ENCODE measurements at places on chromosomes 4 and X.
A peak's percentile ranks its signal among the peaks of the same experiment; 100 is the strongest.

DNA sequence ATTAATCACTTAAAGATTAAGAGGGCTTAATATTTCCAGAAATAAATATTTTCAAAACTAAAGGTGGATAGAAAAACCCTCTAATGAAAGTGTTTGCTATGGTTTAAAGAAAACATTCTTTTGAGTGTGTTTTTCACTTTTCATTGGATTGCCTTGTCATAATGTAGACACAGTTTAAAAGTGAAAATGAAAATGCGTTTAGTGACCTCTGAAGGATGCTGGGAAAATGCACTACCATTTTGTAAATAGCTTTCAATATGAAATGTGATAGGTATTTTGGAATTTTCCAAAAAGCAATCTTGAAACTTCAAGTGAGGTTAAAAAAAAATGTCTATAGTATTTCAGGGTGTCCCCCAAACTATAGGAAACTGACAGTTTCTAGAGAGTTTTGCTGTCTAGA is 642.2 kb downstream of the C4orf33 start:
- DNase-seq, result no peak

- no peak for DNase-seq
Measured at GRCh38 chr4:25941457-25942221, 27.6 kb downstream of the SMIM20 start.

GRCh38 chr4:7196288-7196651 is 3.9 kb downstream of the SORCS2 start:
- DNase-seq, result no peak

DNA sequence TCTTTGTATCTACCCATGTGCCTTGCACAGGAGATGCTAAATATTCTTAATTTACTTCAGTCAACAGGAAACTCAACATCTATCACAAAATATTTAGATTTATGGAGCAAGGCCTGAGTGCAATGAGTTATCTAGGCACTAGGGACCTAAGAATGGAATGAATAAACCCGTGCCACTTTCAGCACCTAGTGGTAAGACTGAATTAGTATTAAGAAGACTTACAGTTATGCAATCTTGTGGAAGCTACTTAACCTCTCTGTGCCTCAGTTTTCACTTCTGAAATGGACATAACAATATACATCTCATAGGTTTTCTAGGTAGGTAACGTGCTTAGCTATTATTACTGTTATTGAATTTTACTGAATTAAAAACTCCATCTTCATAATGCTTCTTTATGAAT is 144.6 kb upstream of the MAP3K15 start:
- DNase-seq, result no peak

- no peak for DNase-seq
Measured at GRCh38 chrX:114332766-114333165, 251.1 kb upstream of the HTR2C start.

GRCh38 chrX:96685210-96686099 is 813 bp downstream of the DIAPH2 start:
- peak; percentile 17 for DNase-seq

DNA sequence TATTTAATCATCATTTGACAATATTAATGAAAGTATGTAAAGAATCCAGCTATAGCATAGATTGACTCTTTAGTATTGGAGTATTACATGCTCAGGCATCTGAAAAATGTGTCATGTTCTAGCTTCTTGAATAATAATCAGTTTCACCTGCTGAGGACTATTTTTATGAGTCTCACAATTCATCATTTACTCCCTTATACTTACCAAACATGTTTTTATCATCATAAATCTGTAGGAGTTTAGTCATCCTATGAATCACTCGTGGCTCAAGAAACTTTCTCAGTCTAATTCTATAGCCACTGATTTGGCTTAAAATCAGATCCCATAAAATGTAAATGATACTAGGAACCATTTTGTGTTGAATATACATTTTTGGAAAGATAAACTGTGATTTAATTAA is 1616.1 kb downstream of the C4orf33 start:
- DNase-seq, result no peak

GRCh38 chr4:127782275-127783025 is at the start of gene HSPA4L:
Gene HSPA4L (plus strand): TSS chr4:127782322. CDS start chr4:127782551, 229 bp downstream.
- DNase-seq, result peak; percentile 59

- no peak for DNase-seq
Measured at GRCh38 chrX:26352891-26353430, 137.0 kb downstream of the MAGEB5 start.

DNA sequence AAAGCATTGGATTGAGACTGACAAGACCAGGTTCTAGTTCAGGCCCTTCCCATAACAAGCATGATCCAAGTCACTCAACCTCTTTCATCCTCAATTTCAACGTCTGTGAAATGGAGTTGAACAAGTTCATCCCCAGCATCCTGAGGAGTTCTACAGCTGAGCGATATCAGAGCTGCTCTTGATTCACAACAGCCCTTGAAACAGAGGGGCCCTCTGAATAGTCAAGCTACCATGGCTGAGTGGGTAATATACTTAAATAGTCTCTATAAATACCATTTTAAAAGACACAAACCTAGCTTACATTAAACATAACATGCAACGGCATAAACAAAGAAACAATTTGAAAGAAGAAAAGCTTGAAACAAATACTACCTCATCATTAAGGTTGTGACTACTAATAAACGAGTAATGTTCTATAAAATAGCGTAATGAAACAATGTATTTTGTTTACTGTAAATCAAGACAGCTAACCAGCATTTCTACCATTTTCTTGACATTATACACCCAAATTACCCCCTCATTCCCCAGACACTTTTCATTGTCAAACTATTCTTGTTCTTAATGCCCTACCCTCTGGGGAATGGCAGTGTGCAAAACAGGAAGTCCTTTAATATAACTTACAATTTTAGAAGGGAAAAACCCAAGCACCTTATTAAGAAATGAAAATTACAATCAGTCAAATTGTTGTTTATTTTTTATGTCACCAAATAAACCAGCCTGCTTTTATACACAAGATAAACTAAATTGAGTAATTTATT is 202.3 kb downstream of the PARM1 start:
- DNase-seq, result no peak

DNA sequence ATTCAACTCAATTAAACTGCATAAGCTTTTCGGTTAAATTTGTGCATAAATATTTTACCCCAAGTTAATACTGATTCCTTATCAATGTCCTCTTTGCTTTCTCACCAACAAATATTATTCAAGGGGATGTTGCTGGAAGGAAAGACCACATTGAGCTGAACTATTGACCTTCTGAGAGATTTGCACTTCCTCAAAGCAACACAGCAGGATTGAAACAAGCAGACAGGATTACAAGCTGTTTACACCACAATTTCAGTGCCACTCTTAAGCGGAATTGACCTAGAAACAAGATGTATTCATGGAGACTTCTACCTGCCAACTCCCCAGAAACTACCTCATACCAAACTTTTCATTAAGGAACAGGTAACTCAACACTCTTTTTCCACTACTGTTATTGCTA is 96.5 kb upstream of the DUSP21 start:
- DNase-seq, result no peak

DNA sequence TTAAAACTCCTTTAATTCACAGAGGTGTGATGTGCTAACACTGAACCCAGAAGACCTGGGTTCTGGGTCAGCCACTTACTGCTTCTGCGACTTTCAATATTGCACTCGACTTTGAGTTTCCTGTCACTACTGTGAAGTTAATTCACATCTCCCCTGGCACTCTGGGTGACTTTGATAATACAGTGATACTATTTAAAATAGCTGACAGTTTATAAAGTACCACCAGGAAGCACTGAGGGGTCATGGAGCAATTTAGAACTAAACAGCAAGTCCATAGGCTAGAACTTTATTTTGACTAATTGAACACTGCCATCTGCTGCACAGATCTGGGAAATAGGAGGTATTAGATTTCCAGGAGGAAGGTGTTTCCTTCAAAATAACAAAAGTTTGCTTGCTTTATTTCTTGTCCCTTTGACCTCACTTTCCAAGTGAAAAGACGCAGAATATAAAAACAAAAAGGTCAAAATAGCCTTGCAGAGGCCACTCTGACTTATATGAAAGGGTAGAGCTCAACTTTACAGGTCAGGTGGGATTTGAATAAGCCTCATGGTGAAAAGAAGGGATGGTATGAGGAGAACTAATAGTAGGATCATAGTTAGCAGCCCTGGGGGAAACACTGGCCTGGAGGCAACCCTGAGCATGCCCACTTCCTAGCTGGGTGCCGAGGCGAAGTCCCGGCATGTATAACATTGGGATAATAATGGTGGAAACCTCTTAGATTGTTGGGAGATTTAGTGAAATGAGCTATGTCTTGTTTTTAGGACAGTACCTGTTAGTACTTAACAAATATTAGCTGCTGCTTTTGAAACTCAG is 53.4 kb downstream of the ZNF518B start:
- no peak for DNase-seq

- no peak for DNase-seq
Measured at GRCh38 chr4:740656-741282, 35.1 kb downstream of the PCGF3 start.

GRCh38 chr4:92183825-92184224 is 119.9 kb upstream of the GRID2 start:
- no peak for DNase-seq

DNA sequence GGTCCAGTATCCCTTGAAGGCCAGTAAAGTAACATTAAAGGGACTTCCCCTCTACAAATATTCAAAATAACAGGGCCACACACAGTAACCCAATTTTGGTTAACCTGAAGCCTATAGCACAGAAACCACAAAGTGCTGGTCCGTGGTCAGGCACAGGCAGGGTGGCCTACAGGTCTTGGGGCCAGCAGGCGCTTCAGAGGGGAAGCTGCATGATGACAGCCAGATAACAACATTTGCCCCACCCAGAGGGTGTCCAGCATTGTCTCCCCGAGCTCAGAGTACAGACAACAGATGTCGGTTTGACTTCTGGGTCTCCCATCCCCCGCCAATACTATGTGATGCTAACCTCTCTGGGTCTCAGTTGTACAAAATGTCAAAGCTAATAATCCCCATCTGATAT is 51.1 kb downstream of the SH3KBP1 start:
- DNase-seq, result no peak

DNA sequence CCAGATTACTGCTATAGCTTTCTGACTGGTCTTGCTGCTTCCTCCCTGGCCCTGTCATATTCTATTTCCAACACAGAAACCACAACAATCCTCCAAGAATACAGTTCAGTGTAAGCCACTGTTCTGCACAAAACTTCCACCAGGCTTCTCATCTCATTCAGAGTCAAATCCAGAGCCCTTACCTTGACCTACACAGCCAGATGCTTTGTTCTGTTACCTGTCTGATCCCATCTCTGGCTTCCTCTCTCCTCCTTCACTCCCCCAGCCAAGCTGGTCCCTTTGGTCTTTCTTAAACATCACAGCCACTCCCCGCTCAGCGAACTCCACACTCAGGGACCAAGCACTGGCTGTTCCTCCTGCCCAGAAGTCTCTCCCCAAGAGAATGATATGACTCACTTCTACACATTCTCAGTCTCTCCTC is 84.8 kb upstream of the BMP2K start:
- DNase-seq, result no peak

DNA sequence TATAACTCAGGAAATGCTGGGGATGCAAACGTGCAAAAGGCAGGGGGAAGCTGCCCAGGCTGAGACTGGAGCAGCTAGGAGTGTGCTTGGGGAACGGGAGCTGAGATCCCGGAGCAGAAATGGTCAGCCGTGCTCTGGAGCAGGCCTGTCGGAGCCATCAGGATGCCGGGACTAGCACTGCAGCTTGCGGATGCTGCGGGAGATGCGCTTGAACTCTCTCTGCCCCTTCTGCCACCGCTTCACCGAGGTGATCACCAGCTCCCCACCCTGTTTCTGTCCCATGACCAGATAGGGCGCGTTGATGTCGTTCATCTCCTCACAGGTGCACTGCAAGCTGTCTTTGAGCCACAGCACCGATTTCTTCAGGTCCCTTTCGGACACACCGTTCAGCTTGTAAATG is 7.6 kb downstream of the SFRP2 start:
- DNase-seq, result no peak

- no peak for DNase-seq
Measured at GRCh38 chr4:167854881-167855280, 237.5 kb upstream of the ANXA10 start.

DNA sequence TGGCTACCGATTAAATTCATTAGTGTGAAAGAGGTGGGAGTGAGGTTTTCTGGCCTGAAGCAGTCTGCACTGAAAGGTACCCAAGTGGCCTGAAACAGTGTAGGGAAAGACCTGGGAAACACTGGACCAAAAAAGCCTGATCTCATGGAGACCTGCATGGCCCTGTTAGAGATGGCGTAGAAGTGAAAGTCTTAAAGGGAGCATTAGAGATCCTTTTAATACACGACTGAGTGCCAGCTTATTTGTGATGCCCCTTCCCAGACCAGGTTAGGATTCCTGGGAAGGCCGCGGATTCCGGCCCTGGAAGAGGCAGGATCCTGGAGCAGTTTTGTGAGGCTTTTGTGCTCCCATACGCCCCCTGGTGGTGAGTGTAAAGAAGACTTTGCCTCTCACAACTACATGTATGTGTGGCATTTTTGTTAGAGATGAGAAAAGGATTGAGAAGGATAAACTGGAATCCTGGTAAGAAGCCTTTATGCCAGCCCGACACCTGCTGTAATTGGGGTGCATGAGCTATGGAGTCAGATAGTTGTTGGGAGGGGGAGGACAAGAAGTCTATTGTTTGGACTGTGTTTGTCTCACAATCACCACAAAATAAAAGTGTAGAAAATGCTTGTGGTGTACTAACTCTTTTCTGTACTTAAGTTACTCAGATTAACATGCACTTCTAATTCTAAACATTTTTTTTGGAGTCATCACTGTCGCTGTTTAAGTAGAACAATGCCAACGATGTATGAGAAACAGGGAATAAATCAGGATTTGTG is 54.0 kb downstream of the JADE1 start:
- peak; percentile 51 for DNase-seq
